ENCODE measurements at places on chromosomes 5 and 9.

- DNase-seq, result no peak
Measured at GRCh38 chr9:331197-331596, 116.5 kb downstream of the DOCK8 start.

DNA sequence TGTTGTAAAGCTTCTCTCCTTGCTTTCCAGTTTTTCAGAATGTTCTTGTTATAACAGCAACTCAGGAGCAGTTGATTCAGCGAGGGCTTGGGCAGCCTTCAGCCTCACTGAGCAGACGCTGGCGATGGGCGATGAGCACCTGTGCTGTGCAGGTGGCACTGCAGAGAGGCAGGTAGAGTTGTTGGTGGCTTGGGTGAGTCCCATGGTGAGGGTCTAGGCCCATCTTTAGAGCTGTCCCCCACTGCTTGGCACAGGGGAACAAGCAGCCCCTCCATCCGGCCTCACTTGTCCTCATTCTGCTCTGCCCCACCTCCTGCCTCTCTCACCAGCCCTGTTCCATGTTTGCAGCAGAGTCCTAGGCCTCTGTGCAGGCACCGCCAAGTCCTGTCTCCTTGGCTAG lies 6.1 kb upstream of the CXCL14 start:
- no peak for DNase-seq

- no peak for DNase-seq
Measured at GRCh38 chr5:2282893-2283292, 400.2 kb upstream of the IRX4 start.

- no peak for DNase-seq
Measured at GRCh38 chr5:138889994-138890393, 14.9 kb upstream of the LRRTM2 start.

- no peak for DNase-seq
Measured at GRCh38 chr9:37836386-37836785, 35.8 kb downstream of the DCAF10 start.

- no peak for DNase-seq
Measured at GRCh38 chr9:2810420-2811075, 33.3 kb downstream of the PUM3 start.

- no peak for DNase-seq
Measured at GRCh38 chr9:335373-335772, 120.7 kb downstream of the DOCK8 start.

GRCh38 chr9:95870906-95871305 lies 4.6 kb upstream of the ERCC6L2 start:
- no peak for DNase-seq

GRCh38 chr5:132261881-132262845 lies 4.7 kb downstream of the PDLIM4 start:
- DNase-seq, result no peak

DNA sequence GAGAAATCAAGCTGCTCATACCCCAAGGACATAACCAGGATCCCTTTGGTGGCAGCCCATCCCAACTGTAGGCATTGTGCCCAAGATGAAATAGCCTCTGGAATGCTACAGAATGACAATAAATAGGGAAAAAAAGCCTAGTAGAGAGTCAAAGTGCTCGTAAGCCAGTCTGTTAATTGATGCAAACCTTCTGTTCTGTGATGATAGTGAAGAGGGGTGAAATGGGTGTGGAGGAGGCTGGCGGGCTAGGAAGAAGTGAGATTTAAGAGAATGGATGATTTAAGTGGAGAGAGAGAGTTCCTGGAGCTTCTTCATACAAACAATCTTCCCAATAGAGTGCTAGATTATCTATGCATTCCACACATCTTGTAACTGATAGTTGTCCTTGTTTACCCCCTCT lies 301.0 kb upstream of the PCSK5 start:
- no peak for DNase-seq

GRCh38 chr9:108551030-108551841 lies 304.6 kb downstream of the ACTL7B start:
- DNase-seq, result peak; percentile 72

DNA sequence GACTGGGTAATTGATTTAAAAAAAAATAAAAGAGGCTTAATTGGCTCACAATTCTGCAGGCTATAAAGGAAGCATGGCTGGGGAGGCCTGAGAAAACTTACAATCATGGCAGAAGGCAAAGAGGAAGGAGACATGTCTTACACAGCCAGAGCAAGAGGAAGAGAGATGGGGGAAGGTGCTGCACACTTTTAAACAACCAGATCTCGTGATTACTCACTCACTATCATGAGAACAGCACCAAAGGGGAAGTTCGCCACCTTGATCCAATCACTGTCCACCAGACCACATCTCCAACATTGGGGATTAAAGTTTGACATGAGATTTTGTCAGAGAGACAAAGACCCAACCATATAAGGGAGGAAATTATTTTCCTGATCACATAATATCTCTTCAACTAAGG lies 138.8 kb upstream of the NR4A3 start:
- DNase-seq, result no peak

DNA sequence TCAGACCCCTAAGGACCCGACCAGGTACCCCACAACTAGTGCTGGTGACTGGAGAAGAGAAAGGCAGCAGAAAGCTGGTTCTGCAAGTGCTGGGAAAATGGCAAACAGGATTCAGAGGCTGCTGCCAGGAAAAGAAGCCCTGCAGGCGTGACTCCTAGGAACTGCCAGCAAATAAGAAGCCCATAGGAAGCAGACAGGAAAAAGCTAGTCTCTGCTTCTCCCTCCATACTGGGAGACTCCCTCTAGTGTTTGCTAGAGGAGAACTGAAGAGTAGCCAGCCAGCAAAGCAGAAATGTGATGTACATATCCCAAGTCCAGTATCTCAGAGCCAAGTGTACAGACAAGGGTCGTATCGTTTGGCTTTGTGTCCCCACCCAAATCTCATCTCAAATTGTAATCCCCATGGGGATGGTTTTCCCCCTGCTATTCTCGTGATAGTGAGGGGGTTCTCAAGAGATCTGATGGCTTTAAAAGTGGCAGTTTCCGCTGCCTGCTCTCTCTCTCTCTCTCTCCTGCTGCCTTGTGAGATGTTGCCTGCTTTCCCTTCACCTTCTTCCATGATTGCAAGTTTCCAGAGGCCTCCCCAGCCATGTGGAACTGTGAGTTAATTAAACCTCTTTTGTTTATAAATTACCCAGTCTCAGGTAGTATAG lies 38.1 kb upstream of the TUSC1 start:
- DNase-seq, result peak; percentile 31

- DNase-seq, result no peak
Measured at GRCh38 chr9:114538241-114538640, 33.0 kb upstream of the WHRN start.

DNA sequence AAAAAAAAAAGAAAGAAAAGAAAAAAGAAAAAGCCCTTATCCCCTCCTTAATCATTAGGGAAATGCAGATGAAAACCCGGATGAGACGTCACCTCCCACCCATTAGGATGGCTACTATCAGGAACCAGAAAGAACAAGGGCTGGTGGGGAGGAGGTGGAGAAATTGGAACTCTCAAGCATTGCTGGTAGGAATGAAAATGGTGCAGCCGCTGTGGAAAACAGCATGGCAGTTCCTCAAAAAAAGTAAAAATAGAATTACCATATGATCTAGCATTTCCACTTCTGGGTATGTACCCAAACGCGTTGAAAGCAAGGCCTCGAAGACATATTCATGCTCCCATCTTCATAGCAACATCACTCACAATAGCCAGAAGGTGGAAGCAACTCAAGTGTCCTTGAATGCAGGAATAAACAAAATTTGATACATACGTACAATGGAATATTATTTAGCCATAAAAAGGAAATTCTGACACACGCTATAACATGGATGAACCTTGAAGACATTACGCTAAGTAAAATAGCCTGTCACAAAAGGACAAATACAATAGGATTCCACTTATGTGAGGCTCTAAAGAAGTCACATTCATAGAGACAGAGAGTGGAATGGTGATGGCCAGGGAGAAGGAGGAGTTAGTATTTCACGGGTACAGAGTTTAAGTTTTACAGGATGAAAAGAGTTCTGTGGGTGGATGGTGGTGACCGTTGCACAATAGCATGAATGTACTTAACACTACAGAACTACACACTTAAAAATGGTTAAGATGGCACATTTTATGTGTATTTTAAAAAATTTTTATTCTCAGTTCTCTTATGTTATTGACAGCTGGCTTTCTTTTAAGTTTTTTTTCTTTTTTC lies 166.8 kb upstream of the IER5L start:
- DNase-seq, result no peak

DNA sequence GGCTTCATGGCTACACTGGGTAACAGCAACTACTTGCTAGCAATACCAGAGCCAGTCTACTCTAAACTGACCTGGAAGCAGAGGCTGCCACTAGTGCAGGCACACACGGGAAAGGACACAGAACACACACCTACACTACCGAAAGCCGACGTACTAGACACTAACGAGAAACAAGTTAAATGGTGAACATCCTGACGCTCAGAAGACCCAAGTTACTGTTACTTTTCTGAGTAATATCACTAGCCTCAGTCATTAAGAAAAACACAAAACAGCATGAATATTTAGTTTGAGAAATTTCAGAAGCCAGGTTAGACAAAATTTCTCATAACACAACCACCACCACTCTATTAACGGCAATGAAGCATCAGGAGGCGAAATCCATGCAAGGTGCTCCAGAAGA lies 44.5 kb downstream of the CAMSAP1 start:
- DNase-seq, result no peak

DNA sequence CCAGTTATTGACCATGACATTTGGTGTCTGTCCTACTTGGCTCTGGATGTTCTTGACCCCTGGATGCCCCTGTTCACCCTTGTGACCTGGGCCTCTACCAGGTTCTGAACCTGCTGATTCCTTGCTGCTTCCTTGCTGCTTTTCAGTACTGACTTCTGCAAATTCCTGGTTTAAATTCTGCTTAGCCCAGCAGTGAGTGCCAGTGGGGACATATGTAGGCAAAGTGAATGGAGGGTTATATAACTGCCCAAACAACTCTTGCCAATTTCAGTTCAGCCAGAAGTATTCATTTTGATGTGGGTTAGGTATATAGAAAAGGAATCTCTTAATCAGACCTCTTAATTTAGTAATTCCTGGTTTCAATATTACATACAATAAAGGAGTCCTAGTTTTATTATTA lies 220.6 kb downstream of the TAF11L14 start:
- no peak for DNase-seq

DNA sequence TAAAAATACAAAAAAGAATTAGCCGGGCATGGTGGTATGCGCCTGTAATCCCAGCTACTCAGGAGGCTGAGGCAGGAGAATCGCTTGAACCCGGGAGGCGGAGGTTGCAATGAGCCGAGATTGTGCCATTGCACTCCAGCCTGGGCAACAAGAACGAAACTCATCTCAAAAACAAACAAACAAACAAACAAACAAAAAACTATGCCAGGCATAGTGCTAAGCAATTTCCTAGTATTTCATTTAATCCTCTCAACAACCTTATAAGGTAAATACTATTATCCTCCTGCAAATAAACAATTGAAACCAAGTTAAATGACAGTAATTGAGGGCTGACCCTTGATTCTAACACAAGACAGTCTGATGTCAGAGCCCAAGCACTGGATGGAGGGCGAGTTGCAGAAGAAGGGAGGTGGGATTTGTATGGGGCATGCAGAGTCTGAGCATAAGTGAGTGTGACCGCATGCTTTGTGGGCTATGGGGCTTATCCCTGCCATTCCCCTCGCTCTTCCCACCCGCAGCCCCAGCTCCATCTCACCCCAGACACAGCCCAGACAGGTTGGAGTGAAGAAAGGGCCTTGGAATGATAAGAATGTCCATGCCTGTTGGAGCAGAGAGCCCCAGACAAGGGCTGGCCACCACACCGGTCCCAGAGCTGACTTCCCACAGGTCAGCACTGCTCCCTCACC lies 24.3 kb upstream of the RPS14 start:
- no peak for DNase-seq

DNA sequence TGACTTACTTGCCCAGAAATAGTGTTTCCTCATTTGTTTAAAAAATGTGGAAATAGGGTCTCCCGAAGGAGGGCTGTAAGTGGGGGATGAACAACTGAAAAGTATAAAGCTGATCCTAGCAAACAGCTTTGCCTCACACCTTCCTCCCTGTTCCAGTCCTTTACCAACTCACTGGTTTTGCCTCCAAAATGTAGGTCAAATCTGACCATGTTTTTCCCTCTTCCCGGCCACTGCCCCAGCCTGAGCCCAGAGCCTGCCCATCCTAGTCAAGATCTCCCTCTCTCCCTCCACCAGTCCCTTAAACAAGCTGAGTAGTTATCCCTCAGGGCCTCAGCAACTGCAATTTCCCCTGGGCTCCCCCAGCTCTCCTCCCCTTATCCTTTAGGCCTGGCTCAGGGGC lies 82.4 kb upstream of the FBXW11 start:
- no peak for DNase-seq

DNA sequence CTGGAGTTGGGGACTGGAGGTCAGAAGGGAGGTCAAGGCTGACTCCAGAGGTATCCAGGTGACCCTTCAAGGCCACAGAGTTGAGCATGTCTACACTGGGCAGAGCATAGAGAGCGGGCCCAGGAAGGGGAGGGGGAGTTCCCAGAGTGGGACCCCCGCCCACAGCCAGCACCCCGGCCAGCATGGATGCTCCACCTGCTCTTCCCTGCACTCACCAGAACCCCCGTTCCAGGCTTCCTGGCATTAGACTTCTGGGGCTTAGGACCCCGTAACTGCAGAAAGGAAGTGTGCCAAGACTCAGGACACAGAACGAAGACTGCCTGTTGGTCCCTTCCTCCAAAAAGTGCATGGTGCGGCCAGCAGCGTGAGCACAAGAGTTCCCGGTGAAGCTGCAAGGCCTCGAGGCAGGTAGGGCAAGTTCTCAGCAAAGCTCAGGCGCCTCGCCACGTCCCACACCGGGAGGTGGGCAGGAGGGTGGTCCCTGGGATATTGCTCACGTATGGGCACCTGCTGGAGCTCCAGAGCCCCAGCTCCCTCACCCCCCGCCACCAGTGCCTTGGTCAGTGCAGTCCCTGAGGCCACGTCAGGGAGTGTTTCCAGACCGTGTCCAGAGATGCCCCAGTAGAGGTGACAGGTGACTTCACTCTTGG lies 13.8 kb downstream of the ABO start:
- no peak for DNase-seq

- no peak for DNase-seq
Measured at GRCh38 chr5:94847019-94847418, 228.6 kb downstream of the SLF1 start.

GRCh38 chr5:97458851-97459250 lies 275.8 kb upstream of the RIOK2 start:
- no peak for DNase-seq

GRCh38 chr5:112979723-112980122 lies 3.1 kb downstream of the DCP2 start:
- DNase-seq, result no peak

GRCh38 chr5:73587923-73588322 lies 22.4 kb downstream of the UTP15 start:
- DNase-seq, result no peak

GRCh38 chr9:92402826-92403745 lies 1.3 kb downstream of the OGN start:
- DNase-seq, result peak; percentile 77

DNA sequence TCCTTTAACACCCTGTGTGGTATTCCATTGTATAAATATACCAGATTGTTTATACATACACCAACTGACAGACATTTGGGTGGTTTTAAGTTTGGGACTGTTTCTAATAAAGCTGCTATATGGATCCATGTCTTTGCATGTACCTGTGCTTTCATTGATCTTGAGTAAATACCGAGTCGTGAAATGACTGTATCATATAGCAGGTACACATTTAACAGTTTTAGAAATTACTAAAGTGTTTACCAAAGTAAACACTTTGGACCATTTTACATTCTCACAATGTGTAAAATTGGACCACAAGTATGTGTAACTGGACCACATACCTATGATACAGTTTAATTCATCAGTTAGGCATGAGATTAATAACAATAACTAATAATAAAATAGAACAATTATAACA lies 175.2 kb downstream of the FBXL17 start:
- DNase-seq, result no peak

Measured in skin of body (tissue), 3 donors.